ENCODE measurements at places on chromosomes 6 and 20.
A peak's percentile ranks its signal among the peaks of the same experiment; 100 is the strongest.

DNA sequence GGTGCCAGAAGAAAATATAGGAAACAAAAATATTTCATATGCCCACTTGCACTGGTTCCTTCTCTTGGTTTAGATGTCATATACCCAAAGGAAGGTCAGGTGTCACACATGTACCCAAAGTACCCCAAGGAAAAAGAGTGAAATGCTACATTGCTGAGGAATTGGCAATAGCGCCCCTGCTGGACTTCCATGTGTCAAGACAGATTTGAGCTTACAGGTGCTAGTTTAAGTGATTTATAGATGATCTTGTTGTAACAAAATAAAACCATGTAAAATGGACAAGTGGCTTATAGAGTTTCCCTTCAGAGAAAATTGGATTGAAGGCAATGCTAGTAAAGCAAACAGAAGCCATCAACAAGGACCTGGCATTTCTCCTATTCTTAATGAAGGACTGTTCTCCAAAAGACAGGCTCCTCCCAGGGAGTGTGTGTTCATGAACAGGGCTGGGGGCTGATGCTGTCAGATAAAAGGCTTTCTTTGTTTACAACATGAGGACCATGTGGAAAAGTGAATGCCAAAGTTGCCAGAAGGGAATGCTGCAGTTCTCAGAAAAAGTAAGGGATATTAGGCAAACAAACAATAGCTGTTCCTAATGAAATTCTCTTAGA is 64.3 kb upstream of the PAK5 start:
- DNase-seq = peak; percentile 38

DNA sequence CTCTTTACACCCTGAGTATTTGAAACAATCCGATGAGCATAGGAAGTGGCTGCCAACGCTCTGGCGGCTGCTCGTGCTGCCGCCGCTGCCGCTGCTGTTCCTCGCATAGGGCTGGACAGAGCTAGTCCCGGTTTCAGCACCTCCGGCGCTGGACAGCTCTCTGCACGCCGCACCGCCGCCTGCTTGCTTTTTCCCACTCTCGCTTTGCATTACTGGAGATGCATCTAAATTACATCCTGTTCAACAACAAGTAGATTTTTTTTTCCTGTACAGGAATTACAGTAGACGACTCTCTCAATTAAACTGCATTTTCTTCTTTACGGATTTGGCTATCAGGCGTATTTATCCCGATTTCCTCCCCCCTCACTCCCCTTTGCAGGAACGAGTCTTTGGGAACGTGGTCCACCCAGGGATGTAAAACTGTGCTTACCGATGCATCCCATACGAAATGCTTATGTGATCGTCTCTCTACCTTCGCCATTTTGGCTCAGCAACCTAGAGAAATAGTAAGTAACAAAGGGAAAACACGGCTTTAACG is 563.8 kb downstream of the LMBRD1 start:
- peak; percentile 86 for DNase-seq

DNA sequence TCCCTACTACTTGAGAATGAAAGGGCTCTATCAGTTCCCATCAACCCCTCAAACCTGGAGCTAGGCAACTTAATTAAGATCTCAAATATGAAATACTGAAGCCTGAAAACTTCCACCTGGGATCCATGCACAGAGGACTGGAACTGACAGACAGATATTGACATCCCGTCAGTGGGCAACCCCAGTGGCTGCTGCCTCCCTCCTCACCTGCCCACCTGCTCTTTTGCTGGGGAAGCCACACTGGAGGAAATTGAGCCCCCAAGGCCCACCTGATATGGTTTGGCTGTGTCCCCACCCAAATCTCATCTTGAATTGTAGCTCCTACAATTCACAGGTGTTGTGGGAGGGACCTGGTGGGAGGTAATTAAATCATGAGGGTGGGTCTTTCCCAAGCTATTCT is 192.8 kb downstream of the LRFN2 start:
- no peak for DNase-seq

DNA sequence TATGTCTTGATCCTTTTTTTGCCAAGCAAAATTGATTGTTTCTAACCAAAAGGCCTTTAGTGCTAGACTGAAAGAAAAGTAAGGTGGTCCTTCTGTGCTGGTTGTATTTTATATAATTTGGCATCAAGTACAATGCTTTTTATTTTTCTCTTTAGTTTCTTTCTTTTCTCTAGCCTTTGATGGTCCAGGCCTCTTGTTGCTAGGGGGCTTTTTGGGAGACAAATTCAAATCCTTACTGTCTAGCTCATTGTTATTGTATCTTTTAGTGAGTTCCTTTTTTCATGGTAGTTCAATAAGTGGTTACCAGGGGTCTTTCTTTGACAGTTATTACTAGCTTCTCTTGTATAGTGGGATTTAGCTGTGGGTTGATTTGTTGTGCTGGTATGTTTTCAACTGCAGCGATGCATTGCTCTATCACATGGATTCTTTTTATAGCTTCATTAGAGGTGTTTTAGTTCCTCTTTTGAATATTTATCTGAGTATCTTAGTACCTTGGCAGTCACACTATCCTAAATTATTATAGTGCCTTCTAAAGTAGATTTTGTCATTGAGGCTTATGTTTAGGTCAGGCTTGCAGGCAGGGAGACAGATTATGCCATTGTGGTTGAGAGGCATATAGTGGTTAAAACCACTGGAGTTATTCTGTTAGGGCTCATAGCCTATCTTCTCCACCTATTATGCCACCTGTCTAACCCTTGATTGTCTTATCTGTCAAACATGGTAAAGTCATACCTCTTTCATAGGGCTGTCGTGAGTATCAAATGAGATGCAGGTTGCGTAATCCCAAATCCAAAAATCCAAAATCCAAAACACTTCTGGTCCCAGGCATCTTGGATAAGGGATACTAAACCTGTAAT is 49.5 kb downstream of the KCNS1 start:
- DNase-seq = peak; percentile 30

DNA sequence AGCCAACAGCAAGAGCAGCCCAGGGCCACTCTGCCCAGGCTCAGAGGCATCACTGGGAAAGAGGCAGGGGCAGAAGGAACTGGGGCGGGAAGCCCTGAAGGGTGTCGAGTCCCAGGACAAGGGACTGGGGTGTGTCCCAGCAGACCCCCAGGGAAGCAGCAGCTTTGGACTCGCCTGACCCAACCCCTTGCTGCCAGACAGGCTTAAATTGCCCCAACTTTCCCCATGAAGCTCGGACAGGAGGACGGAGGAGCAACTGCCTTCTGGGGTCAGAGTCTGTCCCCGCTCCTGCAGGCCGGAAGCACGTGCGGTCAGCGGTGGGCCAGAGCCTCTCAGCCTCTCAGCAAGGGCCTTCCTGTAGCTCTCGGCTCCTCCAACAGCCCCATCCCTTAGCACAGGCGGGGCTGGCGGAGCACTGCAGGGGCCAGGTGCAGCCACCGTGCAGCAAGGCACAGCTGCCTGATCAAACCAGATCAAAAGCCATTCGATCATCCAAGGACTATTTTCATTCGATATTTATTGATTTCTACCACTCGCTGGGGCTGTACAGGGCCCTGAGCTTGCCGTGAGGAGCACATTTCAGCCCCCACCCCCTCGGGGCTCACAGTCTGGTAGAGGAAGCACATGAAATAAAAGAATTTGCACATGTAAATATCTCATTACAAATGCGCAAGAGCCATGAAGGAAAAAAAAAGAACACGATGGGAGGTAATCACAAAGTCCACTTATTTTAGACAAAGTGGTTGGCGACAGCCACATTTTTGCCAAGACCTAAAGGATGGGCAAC is 31.8 kb upstream of the STX16 start:
- DNase-seq = peak; percentile 57
